ENCODE measurements at places on chromosomes 7 and 10. TPM values are rescaled to one million over a fixed set of nuclear protein-coding genes. Genes with fewer than 3 reads are reported as not detected.
A peak's percentile ranks its signal among the peaks of the same experiment; 100 is the strongest.

GRCh38 chr10:89469517-89469916, 55.1 kb downstream of the IFIT5 start:
- no peak for DNase-seq

DNA sequence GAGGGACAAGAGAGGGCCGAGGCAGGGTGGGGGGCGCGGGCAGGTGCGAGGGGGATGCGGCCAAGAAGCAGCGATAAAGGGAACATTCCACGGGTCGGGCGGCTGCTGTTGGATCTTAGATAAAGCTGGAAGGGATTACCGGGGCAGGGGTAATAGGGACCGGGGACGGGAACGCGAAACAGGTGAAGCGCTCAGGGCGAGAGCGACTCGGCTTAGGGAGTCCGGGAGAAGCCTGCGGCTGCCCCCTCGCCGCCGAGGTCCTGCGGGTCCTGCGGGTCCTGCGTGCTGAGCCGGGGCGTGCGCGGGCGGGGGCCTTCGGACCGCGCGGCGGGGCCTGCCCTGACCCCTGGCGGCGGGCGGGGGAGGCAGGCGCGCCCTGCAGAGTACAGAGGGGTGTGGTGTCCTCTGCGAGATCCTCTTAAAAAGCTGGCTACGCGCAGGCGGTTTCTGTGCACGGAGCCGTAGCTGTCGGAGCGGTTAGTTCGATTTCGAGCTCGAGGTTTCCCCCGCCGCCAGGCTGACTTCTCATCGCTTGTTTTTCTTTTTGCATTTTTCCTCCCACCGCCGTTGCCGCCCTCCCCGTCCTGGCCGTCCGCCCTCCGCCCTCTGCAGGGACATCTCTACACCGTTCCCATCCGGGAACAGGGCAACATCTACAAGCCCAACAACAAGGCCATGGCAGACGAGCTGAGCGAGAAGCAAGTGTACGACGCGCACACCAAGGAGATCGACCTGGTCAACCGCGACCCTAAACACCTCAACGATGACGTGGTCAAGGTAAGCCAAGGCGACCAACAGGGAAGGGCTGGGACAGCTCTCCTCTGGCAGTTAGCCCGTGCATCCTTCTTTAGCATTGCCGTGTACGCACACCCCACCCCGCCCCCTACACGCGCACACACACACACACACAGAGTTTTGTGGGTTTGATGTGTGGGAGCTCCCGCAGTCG, 1.4 kb downstream of the CAV1 start:
- DNase-seq = peak; percentile 63

DNA sequence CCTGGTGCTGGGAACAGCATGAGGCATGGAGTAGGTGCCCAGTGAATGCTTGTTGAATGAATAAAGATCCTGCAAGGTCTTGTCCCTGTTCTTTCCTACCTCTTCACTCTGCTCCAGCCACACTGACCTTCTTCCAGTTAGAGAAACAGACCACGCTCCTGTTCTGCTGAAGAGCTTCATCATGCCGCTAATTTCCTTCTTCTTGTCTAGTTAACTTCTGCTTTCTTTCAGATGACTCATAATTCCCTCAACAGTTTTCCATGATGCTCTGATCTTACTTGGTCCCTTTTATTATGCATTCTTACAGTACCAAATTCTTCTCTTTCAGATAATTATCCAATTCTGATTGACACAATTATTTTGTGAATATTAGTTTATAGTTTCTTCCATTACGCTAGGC, 59.5 kb upstream of the C1QL3 start:
- DNase-seq = no peak

DNA sequence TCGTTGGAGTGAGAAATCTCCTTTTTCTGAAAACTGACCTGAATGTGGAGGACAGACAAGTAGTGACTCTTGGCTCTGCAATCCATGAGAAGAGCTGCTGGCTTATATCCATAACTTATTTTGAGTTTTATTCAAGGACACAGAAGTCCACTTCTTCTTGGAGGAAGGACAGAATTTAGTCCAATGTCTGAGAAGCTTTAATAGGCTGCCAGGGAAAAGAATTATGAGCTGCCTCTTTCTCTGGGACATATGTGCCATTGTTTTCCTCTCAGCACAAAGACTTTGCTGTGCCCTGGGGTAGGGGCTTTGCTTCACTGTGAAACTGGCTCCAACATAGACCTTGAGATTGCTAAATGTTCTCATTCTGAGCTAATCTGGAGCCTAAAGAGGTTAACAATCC, 20.5 kb upstream of the AOC1 start:
- no peak for DNase-seq

- no peak for DNase-seq
These were observed 15.2 kb downstream of the TMEM176B start for GRCh38 chr7:150784954-150785353.

The OR9A2 gene
- total RNA-seq = not detected

The XRCC2 gene
- 25.0 TPM for total RNA-seq

The MMP21 gene
- total RNA-seq = not detected

The PLEKHS1 gene
- total RNA-seq = 4.9 TPM

The SEMA3D gene
- total RNA-seq = 4.8 TPM

The NEUROG3 gene
- not detected for total RNA-seq
